ENCODE measurements at places on chromosomes 4 and X.

- no peak for DNase-seq
These were observed 284.7 kb upstream of the FTHL17 start for GRCh38 chrX:31356275-31357212.

DNA sequence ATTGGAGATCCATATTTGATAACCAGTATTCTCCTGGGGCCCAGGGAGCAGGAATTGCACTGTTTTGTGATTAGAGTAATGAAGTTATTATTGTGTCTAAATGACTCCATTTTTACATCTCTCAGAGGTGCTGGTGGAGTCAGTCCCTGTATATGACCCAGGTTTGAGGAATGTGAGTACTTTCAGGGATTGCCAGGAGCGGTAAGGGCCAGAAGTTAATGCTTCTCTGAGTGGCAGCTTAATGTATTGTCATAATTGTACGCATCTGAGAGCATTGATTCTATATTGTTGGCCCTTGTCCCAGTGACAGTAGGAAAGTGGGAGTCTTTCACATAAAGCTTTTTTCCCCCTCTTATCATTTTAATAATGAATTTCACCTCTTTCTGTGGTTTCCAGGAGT is 146.2 kb downstream of the GATB start:
- DNase-seq, result no peak

DNA sequence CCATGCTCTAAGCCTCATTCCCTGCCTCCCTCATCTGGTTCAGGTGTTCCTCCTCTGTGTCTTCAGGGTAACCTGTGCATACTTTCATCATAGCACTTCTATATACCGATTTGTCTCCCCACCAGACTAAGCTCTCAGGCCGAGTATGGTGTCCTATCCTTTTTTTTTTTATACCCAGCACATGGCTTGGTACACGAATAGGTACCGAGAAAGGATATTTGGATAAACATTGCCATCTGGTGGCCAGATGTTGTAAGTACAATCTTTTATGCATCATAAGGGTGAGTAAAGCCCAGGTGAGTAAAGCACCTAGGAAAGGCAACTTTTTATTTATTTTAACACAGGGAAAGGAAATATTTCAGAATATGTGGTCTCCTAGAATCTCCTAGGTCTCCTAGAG is 68.4 kb downstream of the MID2 start:
- peak; percentile 50 for DNase-seq

GRCh38 chr4:186775902-186776301 is 52.2 kb upstream of the FAT1 start:
- no peak for DNase-seq

GRCh38 chr4:134070174-134070573 is 131.4 kb downstream of the PABPC4L start:
- no peak for DNase-seq

DNA sequence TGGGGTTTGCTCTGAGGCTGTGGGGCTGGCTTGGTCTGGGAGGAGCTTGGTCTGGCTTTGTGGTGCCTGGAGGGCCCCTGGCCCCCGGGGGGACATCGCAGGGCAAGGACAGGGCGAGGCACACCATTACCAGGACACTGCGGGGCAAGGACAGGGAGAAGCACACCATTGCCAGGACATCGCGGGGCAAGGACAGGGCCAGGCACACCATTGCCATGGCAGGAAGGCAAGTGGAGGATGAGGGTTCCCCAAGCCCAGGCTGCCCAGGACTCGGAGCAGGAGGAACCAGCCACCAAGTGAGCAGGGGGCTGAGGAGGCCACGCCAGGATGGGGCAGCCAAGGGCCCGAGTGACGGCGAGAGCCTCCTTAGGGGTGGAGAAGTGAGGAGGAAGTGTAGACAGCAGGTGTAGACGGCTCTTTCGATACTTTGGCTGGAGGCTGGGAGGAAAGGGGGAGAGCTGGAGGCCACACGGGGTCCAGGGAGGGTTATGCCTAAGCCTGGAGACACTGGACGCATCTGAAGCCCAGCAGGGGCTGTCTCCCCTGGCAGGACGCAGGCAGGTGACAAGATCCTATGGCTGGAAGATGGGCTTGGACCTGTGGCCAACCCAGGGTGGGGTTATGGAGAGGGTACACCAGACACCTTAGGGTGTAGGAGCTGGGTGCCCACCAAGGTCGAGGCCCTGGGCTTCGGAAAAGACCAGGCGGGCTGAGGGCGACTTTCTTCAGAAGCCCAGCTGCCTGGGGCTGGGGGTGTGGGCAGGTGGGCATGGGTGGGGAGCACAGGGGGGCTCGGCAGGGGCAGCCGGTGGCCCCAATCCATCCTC is 7.3 kb downstream of the NKX1-1 start:
- DNase-seq, result no peak

- DNase-seq, result no peak
These were observed 56.4 kb upstream of the TMEM150C start for GRCh38 chr4:82618103-82618720.

GRCh38 chrX:15804563-15804962 is 14.3 kb downstream of the ZRSR2 start:
- DNase-seq, result no peak

DNA sequence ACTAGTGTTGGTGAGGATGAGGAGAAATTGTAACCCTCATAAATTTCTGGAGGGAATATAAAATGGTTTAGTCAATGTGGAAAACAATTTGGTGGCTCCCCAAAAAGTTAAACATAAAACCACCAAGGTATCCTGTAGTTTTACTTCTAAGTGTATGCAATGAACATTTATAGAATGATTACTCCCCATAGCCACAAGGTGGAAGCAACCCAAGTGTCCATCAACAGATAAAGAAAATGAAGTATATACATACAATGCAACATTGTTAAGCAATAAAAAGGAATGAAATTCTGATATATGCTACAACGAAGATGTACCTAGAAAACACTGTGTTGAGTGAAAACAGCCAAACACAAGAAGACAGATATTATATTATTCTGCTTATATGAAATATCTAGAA is 569.1 kb upstream of the GRID2 start:
- DNase-seq, result no peak

- no peak for DNase-seq
These were observed 125.8 kb upstream of the STX18 start for GRCh38 chr4:4667622-4668081.

DNA sequence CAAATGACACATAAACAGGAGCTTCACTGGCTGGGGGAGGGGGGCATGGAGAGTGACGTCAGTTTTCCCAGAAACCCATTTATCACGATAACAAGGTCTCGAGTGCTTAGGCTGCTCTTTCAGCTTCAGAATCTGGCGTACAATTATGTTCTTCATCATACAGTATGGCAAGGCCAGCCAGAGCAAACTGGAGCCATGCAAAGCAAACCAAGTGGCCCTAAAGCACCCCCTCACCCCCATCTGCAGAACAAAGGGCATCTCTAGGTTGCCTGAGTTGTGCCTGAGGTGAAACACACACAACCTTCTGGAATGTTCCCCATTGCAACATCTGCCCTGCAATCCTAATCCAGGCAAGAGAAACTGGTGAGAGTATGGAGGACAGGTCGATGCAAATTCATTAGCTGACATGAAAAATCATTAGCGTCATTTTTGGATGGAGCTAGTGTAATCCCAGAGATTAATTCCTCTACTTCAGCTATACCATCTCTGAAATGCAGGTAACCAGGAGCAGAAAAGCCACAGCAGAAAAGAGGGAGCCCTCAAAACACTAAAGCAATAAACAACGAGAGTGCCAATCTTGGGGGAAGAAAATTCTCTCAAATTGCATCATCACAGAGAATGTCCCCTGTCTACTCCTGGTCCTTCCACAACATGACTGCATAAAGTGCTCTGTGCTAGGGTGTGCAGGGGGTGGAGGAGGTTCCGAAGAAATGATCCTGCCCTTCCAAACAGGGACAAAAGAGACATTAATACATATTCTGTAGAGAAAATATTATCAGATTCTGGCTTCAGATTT is 1.8 kb downstream of the SEPTIN6 start:
- no peak for DNase-seq

- DNase-seq, result no peak
These were observed 47.5 kb upstream of the GALNT7 start for GRCh38 chr4:173121076-173121561.

DNA sequence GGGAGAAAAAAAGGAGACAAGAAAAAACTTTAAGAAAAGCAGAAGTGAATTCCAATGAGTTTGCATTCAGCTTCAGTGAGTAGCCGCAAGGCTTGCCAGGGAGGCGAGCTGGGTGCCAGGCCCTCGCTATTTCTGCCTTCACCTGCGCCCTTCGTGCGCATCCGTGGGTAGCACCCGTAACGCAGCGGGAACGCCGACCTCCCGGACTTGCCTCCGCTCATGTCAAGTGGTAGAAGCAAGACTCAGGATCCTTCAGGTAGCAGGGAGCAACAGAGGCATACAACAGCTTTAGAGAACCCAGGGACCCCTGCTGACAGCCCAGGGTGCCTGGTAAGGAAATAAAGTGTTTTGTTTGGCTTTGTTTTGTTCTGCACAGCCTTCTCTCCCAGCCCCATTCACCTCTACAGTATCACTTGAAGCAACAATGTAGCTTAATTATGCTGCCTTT is 140.0 kb upstream of the BCOR start:
- no peak for DNase-seq

DNA sequence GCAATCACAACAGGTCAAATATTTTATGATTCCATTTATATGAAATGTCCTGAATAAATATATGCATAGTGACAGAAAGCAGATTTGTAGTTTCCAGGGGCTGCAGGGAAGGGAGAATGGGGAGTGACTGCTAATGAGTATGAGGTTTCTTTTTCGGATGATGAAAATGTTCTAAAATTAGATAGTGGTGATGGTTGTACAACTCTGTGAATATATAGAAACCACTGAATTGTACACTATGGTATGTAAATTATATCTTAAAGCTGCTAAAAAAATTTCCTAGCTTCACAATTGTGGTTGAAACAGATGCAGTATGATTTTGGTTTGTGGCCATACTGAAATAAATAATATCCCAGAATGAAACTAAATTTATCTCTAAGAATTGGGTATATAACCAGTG is 12.9 kb upstream of the IL2 start:
- no peak for DNase-seq

GRCh38 chr4:44494810-44495701 is 46.4 kb upstream of the KCTD8 start:
- DNase-seq, result no peak

DNA sequence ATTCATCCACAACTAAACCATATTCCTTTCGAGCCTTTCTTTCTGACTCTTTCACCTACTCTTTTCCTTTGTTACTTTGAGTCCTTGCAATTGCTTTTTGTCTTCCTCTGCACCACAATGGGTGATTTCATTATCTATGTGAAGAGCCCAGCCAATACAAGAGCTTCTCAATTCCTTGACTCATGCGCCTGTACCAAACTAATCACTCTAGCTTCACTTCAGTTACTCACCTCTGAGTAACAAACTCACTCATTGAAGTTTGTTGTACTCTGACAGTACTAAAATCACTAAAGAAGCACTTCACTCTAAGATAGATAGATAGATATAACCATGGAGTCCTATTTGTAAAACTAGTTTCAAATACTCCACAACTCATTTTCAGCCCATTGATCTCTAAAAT is 191.7 kb upstream of the EPHA5 start:
- DNase-seq, result no peak

DNA sequence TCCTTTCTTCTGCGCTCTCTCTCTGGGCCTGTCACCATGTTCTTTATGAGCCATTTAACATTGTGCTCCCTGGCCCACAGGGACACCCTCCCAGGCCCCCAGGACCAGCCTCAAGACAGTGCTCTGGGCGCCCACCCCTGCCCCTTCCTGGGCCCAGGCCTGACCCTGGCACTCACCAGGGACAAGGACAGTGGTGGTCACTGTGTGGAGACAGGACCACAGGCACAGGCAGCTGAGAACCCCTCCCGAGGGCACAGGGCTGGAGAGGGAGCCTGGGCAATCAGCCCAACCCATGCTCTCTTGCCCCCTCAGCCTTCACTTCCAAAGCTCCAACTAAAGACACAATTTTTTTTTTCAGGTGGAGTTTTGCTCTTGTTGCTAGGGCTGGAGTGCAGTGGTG is 218.2 kb upstream of the PSAPL1 start:
- no peak for DNase-seq

GRCh38 chrX:130647468-130647867 is 245.7 kb downstream of the RBMX2 start:
- no peak for DNase-seq

- no peak for DNase-seq
These were observed 286.5 kb downstream of the GLUD2 start for GRCh38 chrX:121333942-121334341.

- DNase-seq, result no peak
These were observed 26.1 kb upstream of the VMA21 start for GRCh38 chrX:151370906-151371305.

- DNase-seq, result peak; percentile 26
These were observed 3.1 kb downstream of the PDGFC start for GRCh38 chr4:156968479-156968984.

GRCh38 chr4:26071688-26072087 is 157.7 kb downstream of the SMIM20 start:
- no peak for DNase-seq

DNA sequence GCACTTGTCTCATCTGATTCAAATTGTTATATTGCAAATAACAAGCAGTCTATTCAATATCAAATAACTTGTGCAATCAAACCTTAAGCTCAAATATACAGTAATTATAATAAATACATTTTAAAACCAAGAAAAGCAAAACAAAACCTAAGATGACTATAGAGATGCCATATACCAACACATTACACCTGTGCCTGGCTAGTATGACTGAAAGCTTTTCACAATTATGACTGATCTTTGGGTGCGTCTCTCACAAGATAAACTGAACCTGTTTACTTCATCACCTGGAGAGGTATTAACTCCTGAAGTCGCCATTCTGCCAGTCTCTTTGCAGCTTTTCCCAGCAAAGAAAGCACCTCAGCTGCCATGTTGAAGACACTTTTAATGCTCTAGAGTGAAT is 41.3 kb downstream of the ACSL4 start:
- DNase-seq, result no peak

DNA sequence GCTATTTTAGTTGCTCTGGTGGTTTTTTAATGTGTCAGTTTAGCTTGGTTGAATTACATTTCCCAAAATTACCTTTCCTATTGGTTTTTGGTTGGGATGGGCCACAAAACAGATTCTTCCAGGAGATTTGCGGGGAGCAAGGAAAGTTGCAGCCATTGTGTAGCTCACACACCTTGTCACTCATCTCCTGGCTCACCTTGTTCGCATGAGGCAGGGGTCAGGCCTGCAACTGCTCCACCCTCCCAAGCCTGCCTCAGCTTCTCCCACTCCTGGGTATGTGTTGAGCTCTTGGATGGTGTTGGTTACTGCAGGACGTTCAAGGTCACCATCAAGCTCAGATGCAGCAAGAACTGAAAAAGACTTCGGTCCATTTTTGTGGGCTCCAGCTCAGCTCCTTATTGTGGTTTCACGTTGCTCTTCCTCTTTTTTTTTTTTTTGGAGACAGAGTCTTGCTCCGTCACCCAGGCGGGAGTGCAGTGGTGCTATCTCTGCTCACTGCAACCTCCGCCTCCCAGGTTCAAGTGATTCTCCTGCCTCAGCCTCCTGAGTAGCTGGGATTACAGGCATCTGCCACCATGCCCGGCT is 95.6 kb upstream of the METTL14 start:
- DNase-seq, result no peak

- DNase-seq, result no peak
These were observed 58.0 kb upstream of the TMEM33 start for GRCh38 chr4:41877020-41877796.
